ENCODE measurements at places on chromosomes 1 and 21. TPM values are rescaled to one million over a fixed set of nuclear protein-coding genes. Genes with fewer than 3 reads are reported as not detected.

DNA sequence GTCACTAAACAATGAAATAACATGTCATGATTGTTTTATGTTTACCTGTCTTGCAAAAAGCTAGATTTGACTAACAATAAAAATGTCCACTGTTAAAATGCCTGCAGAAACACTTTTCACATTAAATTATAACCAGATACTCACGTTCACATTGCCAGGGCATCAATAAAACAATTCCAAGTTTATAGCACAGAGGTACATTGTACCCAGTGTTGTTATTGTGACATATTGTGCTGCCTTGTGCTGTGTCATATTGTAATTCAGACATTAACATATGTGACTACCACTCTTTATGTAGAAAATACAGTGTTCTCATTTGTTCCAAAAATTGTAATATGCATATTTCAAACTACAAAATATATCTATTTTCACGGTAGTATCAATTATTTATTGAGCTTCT is 766.1 kb downstream of the NCAM2 start:
- H3K27ac ChIP-seq: no peak overlapping the region
- no peak overlapping the region for H3K4me3 ChIP-seq

DNA sequence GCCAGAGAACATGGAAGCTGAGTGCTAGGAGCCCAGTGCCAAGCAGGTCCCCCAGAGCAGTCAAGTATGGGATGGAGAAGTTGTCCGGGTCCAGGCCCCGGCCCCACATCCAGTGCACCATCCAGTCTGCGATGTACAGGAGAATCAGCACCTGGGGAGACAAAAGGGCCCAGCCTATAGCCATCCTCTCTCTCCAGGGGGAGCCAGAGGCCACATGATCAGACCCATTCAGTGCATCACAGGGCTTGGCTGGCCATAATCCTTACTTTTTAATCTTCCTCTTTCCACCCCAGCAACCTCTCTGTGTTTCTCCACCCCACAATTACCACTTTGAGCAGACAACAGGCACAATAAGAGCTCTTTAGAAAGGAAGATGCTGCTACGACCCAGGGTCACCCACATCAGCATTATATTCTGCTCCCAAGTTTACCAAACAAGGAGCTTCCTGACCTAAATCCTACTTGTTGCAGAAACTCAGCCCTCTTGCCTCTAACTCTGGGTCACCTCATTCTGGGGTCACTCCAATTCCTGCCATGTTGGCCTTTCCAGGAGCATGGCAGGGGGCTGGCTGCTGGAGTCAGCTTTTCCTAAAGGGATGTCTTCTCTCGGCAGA is 16.4 kb upstream of the RAB29 start:
- H3K4me3 ChIP-seq: no peak overlapping the region
- H3K4me1 ChIP-seq: no peaks in the 10 kb centered on the region
- peak; percentile 63 for DNase-seq
- H3K27me3 ChIP-seq: no peaks in the 10 kb centered on the region

DNA sequence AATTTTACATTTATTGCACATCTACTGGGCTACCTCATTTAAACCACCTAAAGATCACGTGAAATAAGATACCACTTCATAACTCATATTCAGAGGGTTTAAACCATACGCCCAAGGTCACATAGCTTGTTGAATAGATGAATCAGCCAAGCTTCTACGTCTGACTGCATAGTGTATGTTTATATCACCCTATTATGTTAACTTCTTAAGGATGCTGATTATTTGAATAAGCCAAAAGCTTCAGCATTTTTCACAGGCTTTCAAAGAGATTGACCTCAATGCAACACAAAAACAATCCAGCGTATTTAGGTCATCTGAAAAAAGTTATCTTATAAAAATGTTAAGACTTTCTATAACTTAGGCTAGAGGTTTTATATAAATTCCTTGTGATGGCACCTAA is 373.8 kb downstream of the TGFB2 start:
- H3K4me3 ChIP-seq: no peak overlapping the region
- no peaks in the 10 kb centered on the region for H3K36me3 ChIP-seq
- no peaks in the 10 kb centered on the region for H3K4me1 ChIP-seq
- H3K27me3 ChIP-seq: no peaks in the 10 kb centered on the region
- DNase-seq: no peak

GRCh38 chr1:242530761-242531160 is 6.3 kb upstream of the PLD5 start:
- H3K36me3 ChIP-seq: no peaks in the 10 kb centered on the region
- no peak overlapping the region for H3K27ac ChIP-seq
- peaks cover 18% of the 10 kb centered on the region for H3K27me3 ChIP-seq
- no peak overlapping the region for H3K4me3 ChIP-seq
- DNase-seq: no peak

DNA sequence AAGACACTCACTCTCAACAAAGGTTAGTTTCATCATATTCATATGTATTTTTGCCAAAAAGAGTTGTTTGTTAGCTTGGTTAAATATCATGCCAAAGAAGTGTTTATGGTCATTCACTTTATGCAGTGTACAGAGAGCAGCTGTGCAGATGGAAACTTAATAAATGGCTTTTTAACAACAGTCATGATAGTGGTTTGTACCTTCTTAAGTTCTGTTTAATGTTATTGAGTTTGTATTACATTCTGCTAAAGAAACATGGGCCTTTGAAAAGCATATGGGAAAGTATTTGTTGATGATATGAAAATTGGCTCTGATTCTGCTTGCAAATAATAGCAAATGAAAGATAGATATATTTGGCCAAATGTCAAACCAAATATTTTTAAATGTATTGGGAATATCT is 607.3 kb downstream of the NCAM2 start:
- no peak overlapping the region for H3K4me3 ChIP-seq
- H3K36me3 ChIP-seq: no peaks in the 10 kb centered on the region
- H3K27me3 ChIP-seq: no peaks in the 10 kb centered on the region

- no peak overlapping the region for H3K4me3 ChIP-seq
- no peaks in the 10 kb centered on the region for H3K4me1 ChIP-seq
- H3K27ac ChIP-seq: no peak overlapping the region
- DNase-seq: no peak
- no peaks in the 10 kb centered on the region for H3K36me3 ChIP-seq
Observed at GRCh38 chr1:7008975-7009740, 223.9 kb downstream of the CAMTA1 start.

GRCh38 chr1:232648316-232648715 is 18.4 kb upstream of the SIPA1L2 start:
- H3K36me3 ChIP-seq: no peaks in the 10 kb centered on the region
- no peak overlapping the region for H3K4me3 ChIP-seq
- no peaks in the 10 kb centered on the region for H3K4me1 ChIP-seq
- no peak overlapping the region for H3K27ac ChIP-seq
- DNase-seq: no peak

GRCh38 chr1:242243472-242243871 is 244.6 kb upstream of the MAP1LC3C start:
- no peaks in the 10 kb centered on the region for H3K36me3 ChIP-seq
- H3K27ac ChIP-seq: no peak overlapping the region
- no peaks in the 10 kb centered on the region for H3K4me1 ChIP-seq

- H3K4me3 ChIP-seq: no peak overlapping the region
- H3K27me3 ChIP-seq: no peaks in the 10 kb centered on the region
- H3K36me3 ChIP-seq: no peaks in the 10 kb centered on the region
- peaks cover 21% of the 10 kb centered on the region for H3K4me1 ChIP-seq
Observed at GRCh38 chr1:179971563-179972496, 17.2 kb downstream of the CEP350 start.

DNA sequence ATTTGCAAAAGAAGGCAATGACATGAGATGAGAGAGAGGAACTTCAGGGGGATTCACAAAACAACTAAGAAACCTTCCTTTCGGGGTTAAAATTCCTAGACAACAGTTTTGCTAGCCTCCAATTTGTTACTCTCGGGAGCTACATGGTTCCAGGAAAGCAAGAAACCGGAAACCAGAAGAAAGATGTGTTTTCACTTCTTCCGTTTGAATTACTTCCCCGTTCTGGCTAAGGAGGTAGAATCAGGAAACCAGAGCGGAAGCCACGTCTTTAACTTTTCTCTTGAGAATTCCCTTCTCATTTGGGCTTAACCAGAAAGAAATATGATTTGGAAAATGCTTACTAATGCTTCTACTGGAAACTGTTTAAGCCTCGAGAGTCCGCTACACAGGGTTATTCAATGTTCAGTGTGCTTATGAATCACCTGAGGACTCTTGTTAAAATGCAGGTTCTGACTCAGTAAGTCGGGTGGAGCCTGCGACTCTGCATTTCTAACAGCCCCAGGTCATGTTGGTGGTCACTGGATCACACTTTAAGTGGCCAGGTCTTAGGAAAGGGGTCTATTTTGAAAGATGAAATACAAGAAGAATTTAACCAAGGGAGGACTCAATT is 43.5 kb upstream of the MCOLN3 start:
- no peaks in the 10 kb centered on the region for H3K36me3 ChIP-seq
- no peaks in the 10 kb centered on the region for H3K27me3 ChIP-seq
- H3K27ac ChIP-seq: no peak overlapping the region
- no peak overlapping the region for H3K4me3 ChIP-seq
- no peaks in the 10 kb centered on the region for H3K4me1 ChIP-seq
- DNase-seq: no peak

GRCh38 chr1:9877962-9878361 is 32.1 kb downstream of the CTNNBIP1 start:
- no peak overlapping the region for H3K4me3 ChIP-seq
- H3K36me3 ChIP-seq: no peaks in the 10 kb centered on the region

GRCh38 chr1:65179148-65179547 is 31.1 kb downstream of the AK4 start:
- no peak overlapping the region for H3K27ac ChIP-seq
- no peaks in the 10 kb centered on the region for H3K36me3 ChIP-seq
- H3K4me3 ChIP-seq: no peak overlapping the region
- peaks cover 5% of the 10 kb centered on the region for H3K4me1 ChIP-seq
- no peaks in the 10 kb centered on the region for H3K27me3 ChIP-seq
- DNase-seq: no peak

- H3K27ac ChIP-seq: no peak overlapping the region
- H3K4me3 ChIP-seq: no peak overlapping the region
- H3K4me1 ChIP-seq: no peaks in the 10 kb centered on the region
- no peaks in the 10 kb centered on the region for H3K27me3 ChIP-seq
Observed at GRCh38 chr1:43482215-43482614, 28.5 kb upstream of the HYI start.

DNA sequence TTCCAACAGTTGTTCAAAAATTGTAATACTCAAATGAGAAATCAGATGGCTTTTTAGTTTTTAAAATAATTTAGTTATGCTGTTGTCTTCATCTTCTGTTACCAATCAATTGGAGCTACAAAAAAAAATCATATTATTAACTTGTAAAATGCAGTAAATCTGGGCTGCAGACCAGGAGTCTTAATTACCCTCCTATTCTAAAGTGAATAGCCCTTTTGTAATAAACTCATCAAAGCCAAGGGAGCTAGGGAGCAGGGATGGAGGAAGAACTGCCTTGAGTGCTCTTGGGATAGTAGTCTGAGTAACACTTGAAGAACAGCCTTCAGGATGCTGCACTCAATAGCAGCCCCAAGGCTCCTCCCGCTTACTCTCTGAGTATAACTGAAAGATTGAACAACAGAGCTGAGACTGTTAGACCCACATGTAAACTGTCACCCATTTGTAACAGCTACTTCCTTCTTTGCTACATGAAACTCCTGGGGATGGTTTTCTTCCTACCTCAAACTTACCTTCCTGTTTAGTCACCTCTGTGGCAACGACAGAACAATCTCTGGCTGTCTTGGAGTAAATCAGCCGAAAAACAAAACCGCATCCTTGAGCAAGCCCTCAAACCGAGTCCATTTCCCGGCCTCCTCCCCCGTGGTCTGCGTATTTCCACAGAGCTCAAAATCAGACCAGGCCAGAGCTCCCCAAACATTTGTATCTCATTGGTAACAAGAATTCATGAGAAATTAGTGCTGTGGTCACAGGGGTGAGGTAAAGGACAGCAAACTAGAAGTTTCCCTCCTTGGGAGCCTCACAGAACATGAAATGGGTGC is 55.9 kb downstream of the CD58 start:
- no peaks in the 10 kb centered on the region for H3K4me1 ChIP-seq
- DNase-seq: no peak
- H3K27ac ChIP-seq: peak overlapping the region; percentile 36
- H3K27me3 ChIP-seq: no peaks in the 10 kb centered on the region
- H3K36me3 ChIP-seq: no peaks in the 10 kb centered on the region

DNA sequence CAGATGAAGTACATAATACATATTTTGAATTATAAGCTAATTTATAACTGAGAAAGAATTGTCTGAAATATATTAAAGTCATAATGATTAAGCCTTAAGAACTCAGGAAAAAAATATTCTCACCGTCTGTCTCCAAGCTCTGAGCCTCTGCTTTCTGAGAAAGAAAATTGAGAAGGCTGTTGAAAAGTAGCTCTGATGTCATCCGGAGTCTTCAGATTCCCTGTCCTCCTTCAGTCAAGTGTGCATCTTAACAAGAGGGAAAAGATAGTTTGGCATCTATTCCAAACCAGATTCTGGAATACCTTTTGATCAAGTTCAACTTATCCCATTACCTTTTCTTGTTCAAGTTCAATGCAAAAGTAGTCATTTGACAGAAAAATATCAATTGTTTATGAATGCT is 50.6 kb downstream of the NRIP1 start:
- peaks cover 3% of the 10 kb centered on the region for H3K36me3 ChIP-seq
- no peak overlapping the region for H3K4me3 ChIP-seq
- DNase-seq: no peak
- no peaks in the 10 kb centered on the region for H3K4me1 ChIP-seq
- H3K27ac ChIP-seq: no peak overlapping the region

DNA sequence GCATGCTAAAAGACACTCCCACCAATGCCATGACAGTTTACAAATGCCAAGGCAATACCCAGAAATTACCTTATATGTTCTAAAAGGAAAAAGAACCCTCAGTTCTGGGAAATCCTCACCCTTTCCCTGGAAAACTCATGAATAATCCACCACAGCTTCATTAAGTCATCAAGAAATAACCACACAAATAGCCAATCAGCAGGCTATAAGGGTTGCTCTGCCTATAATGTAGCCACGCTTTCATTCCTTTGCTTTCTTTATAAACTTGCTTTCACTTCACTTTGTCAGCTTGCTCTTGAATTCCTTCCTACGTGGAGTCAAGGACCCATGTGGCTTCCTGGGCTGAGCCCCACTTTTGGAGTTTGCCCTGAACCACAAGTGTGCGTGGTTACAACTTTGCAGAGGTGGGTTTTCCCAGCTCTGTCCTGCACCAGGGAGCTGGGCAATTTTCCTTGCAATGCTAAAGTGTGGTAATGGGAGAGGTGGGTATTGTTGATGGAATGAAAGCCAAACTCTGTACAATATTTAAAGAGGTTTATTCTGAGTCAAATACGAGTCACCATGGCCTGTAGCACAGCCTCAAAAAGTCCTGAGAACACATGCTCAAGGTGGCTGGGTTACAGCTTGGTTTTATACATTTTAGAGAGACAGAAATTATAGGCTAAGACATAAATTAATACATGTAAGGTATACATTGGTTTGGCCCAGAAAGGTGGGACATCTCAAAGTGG is 42.2 kb upstream of the COG2 start:
- H3K4me1 ChIP-seq: peaks cover 3% of the 10 kb centered on the region
- no peak for DNase-seq
- no peak overlapping the region for H3K4me3 ChIP-seq
- no peaks in the 10 kb centered on the region for H3K27me3 ChIP-seq
- no peaks in the 10 kb centered on the region for H3K36me3 ChIP-seq

Gene STIL
- total RNA-seq: 16.3 TPM

Gene NBL1
- 238 TPM for total RNA-seq

Gene LRRN2
- 29.5 TPM for total RNA-seq

Gene FCGR2B
- 12.7 TPM for total RNA-seq
